ENCODE measurements at places on chromosomes 5 and 9.

- DNase-seq = no peak
These were observed 12.6 kb upstream of the MLLT3 start for GRCh38 chr9:20634895-20635294.

DNA sequence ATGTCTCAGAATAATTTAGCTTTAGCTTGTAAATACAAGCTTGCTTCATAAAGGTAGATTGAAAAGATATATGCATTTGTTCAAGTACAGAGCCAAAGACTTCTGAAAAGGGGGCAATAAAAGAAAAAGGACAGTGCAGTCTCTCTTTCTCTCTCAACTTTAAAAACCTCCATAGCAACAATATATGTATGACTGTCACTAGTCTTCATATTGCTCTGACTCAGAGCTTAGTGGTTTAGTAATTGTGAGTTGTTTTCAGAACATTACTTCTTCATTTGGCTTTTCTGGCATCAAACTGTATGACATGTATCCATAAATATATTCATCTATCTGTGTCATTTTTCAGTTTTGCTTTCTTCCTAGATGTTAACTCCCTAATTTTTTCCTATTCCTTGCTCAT lies 194.6 kb upstream of the KIF2A start:
- no peak for DNase-seq

GRCh38 chr9:26346942-26347477 lies 545.6 kb downstream of the CAAP1 start:
- DNase-seq = no peak

- DNase-seq = no peak
These were observed 85.2 kb upstream of the HTR4 start for GRCh38 chr5:148739524-148739923.

GRCh38 chr9:121242219-121242958 lies 25.6 kb upstream of the GSN start:
- DNase-seq = no peak

DNA sequence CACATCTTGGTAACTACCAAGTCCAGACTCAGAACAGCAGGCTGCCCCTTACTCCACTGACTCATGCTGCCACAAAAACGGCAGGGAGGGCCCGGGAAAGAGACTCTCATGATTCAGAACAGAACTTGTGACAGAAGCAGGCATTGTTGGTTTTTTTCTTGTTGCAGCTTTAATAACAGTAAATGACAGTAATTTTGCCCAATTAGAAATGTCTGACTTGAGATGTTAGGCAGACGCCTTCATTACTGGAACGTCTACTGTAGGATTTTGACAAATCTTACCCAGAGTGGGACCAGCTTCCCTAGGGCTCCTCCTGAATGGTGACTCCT lies 77.9 kb downstream of the SEMA5A start:
- no peak for DNase-seq

DNA sequence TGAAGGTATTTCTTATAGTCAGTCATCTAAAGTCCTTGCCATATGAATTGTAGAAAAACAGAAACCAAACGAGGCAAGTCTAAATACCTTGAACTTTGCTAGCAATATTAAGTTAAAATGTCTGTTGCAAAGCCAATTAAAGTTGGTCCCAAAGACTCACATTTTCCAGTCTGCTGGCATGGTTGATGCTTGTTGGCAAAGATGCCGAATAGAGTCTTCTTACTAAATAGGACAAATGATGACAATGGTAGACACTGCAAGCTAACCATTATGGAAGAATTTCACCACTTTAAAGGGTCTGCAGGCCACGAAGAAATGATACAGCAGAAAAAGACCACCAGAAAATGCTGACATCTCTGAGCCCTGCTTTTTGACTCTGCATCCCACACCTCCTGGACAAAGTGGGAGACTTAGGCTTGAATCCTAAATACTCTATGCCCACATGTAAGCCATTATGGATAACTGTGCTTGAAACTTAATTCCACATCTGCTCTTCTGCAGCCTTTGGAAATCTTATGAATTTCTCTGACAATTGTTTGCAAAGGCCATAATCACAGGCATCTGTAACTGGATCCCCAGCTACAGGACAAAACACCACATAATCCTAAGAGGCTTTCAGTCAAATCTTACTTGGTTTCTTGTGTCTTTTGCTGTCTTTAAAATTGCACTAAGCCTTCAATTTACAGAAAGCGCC lies 61.3 kb downstream of the LHFPL2 start:
- DNase-seq = no peak

DNA sequence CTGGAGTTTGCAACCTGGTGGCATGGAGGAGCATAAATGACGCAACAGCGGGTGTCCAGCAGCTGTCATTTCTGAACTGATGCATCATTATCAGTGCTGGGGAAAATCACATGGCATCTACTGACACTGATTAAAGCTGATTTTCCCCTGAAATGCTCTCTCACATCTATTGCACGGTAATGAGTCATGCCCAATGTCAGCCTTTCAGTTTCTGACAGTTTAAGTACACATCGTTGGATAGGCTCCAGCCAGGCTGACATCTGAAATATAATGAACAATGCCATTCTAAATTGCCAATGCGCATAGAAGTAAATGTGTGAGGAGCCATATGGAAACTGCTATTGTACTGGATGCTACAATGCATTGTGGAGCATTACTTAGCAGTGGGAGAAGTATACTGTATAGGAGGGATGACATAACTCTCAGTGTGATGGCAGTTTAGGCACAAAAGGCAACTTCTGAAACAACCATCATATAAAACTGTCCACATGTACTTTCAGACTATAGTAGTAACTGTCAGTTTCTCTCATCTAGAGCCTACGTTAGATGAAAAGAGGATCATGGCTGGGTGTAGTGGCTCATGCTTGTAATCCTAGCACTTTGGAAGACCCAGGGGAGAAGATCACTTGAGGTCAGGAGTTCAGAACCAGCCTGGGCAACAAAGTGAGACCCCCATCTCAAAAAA lies 389.3 kb upstream of the DMAC1 start:
- no peak for DNase-seq

DNA sequence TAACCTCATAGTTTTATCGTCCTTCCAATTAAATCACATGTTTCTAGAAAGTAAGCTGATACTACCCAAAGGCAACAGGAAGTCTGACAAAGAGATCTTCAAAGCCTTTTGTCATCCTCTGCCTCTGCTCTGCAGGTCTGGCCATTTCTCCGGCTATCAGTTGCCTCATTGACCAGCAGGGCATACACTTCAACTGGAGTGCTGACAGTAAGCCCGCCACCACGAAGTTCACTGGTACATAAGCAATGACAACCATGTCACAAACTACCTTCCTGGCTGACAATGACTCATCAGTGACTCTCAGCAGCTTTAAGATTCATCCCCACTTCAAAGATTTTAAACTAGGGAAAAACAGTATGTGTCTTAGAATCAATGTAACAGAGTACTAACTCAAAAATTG lies 20.6 kb downstream of the SPTLC1 start:
- no peak for DNase-seq

DNA sequence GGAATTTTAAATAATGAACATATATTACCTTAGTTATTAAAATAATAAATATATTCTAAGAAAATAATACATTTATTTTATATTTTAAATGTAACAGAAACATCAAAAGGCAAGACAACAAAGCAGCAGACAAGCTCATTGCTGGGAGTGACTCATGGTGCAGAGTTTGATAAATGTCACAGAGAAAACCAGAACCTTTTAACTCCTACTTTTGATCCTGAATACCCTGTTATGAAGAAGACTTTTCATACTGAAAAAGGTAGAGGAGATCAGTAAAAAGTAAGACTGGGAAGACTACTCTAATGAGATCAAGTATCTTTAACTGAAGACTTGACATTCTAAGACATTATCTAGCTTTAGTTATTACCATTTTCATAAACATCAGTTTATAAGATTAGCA lies 99.0 kb upstream of the GNA14 start:
- no peak for DNase-seq

DNA sequence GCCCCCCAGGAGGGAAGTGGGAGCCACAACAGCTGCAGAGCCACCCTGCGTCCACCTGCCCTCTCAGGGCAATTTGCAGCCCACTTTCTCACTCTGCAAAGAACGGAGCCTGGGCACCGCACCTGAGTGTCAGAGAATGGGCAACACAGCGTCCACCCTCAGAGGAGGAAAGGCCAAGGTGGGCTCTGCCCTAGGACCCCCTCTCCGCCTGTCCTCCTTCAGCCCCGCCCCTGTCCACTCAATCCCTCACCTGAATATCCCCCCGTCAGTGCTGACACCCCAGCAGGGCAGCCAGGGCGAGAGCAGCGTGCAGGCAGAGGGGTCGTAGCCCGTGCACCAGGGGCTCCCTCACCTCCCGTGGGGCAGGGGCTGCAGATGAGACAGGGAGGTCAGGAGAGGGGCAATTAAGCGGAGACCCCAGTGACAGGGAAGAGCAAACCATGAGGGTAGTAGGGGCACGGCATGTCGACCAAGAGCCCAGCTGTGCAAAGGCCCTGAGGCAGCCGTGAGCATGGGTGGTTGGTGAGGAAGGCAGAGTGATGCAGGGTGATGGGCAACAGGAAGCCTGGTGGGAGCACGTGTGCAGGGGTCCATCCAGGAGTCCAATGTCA lies 140.3 kb downstream of the OLFM1 start:
- DNase-seq = no peak

GRCh38 chr9:70829591-70830265 lies 291.7 kb downstream of the TRPM3 start:
- DNase-seq = no peak

DNA sequence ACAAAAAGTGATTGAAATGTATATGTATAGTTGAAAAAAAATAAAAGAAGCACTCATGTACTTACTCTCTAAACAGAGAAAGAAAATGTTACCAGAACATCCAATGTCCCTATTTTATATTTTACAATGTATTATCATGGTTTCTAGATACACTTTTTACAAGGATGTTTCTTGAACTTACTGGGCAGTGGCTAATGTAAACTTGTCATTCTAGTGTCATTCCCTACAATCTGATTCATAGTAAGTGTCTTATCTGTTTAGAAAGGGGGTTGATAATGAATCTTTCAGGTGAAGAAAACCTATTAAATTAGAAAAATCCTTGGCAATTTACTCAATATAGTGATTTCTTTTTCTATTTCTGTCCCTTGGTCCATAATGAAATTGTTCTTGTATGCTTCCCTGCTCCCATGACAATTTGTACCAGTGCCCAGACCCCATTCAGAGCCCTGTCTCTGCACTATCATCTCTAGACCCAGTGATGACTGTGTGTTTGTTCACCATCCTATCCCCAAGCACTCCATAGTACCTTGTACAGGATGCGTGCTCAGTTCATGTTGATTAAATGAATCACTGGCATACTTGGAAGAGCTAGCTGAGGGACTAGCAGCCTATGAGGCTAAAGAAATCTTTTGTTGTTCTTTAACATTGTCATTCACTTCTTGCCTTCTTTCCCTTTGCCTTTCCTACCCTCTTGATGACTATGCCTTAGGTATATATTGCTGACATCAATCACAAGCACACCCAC lies 101.2 kb downstream of the HMHB1 start:
- no peak for DNase-seq

- DNase-seq = no peak
These were observed 6.5 kb downstream of the IL7R start for GRCh38 chr5:35863159-35863558.

DNA sequence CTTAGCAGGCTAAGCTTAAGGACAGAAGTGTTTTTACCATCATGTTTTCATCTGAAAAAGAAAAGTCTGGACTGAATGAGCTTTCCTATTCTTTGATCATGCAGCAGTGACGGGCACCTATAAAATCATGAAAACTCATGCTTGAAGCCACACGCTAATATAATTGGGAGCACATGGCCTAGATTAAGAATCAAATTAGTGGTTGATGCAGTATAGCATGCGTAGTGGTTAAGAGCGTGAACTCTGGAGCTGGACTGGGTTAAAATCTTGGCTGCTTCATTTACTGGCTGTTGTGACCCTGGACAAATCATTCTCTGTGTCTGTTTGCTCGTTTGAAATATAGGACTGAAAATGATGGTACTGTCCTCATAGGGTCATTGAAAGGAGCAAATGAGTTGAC lies 49.9 kb upstream of the IL13 start:
- DNase-seq = no peak

DNA sequence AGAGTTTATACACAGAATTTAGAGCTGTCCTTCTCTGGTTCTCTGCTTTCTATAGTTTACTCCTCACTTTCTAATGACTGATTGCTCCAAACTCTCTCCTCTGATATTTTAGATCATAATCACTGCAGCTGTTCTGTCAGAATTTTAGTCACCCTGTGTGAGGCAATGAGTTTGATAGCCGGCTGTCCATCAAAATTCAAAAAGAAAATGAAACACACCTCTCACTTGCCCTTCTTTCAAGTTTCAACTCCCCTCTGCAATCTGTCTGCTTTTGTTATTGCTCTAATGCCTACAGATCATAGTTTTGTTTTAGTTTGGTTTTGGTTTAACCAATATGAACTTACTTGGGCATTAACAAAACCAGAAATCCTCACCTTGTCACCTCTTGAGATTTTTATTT lies 23.3 kb upstream of the ABLIM3 start:
- DNase-seq = no peak

- no peak for DNase-seq
These were observed 686 bp upstream of the COL27A1 start for GRCh38 chr9:114154600-114155102.

GRCh38 chr9:70340572-70340971 lies 73.9 kb downstream of the KLF9 start:
- no peak for DNase-seq

DNA sequence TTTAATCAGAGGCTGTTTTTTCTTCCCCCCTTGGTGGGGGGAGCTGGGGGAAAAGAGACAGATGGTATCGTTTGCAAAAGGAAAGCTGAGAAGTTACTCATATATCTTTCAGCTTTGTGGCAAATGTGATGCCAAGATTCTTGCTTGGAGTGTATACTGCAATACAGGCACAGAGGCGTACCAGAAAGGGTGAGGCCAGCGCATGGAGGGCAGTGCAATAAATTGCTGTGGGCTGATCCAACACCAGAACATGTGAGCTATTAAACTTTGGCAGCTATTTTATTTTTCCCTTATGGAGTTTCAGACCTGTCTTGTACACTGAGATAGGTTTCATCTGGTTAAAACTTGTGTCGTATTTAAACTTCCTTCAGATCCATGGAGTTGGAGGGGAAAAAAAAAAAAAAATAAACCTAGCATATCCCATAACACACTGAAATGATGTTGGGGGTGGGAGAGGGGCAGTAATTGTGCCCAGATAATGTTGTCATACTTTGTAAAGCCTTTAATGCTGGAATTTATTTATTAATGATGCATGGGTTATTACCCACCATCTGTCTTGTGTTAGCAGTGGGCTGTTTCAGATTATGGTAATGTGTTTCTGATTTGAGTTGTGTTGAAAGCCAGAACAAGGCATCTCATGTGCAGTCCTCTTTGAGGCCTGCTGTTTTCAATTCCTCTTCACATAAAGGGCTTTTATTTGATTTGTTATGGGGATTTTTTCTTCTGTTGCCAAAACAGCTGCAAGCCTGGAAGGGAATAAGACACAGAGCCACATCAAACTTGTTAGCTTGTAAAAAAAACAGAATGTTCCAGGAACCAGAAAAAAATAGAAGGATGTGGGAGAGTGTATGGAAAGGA lies 891.3 kb downstream of the TLE1 start:
- no peak for DNase-seq

DNA sequence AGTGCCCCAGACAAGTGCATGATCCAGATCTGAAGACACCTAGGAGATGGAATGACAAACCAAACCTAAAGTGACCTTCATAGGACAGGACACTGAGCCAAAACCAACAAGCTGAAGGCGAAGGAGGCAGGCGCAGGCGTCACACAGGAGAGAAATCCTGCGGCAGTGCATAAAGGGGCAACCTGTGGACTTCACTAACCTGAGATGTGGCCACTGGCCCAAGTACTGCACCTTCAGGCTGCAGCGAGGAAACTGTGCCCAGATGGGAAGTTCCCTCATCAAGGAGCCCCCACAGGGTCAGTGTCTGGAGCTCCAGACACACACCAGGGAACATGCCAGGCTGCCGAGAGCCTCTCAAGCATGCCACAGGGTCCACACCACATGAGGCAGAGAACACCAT lies 3.7 kb downstream of the IPPK start:
- DNase-seq = no peak

Measured in stimulated activated naive CD4-positive, alpha-beta T cell (primary cell).